Stimulated activated naive CD8-positive, alpha-beta T cell treated with anti-CD3 and anti-CD28 coated beads, Interleukin-15, amount 100 ng/mL, for 72 hours (primary cell): ENCODE measurements at places on chromosomes 5 and 9.

DNA sequence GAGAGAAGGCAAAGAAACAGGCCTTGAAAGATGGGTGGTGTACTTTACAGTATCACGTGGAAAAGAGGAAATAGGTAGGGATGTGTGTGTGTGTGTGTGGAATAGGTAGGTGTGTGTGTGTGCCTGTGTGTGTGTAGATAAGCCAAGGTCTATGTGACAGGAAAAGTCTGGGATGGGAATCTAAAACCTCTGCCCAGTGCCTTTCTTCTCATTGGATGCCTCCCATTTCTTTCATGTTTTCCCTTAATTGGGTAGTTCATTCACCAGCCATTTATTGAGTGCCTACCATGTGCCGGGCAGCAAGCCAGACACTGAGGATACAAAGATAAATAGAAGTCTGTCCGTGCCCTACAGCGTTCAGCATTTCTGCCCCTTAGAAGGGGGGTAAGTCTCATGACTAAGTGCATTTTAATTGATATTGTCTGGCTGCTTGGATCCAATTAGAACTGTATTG, 1.0 kb downstream of the URM1 start:
- no peak for DNase-seq

DNA sequence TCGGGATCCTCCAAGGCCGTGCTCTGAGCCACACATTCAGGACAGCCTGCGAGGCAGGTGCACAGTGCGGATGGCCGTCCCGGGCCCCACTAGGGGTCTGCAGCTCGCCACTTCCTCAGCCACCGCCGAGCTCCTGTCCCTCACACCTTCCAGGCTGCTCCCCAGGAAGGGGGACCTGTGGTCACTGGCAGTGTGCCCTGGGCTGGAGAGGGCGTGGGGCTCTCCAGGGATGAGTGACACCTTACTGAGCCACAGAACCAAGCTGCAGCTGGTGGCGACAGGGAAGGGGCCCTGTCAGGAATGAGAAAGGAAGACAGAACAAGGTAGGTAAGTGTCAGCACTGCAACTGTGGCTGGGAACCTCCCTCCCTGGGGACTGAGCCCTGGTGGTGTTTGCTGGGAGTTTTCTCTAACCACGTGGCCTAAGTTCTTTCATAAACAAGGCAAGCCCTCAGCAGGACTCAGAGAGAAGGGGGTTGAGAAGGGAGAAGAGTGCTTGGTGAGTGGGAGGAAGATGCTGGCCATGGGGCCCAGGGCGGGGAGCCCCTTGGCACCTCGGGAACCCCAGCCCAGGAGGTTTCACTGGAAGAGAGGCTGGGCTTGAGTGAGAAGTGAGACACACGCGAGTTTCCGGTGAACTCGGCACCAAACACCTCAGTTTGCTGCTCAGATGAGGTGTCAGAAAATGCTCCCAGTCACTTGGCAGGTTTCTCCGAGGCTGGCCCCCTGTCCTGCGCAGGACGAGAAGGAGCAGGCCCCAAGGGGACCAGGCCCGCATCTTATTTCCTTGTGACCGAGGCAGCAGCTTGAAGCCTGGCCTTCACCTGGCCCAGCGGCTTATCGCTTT, 5.2 kb downstream of the IL13 start:
- peak; percentile 39 for DNase-seq

- DNase-seq: peak; percentile 41
Observed at GRCh38 chr9:5582835-5583195, 46.1 kb upstream of the RIC1 start.

GRCh38 chr5:34584165-34584564, 72.0 kb upstream of the RAI14 start:
- no peak for DNase-seq

DNA sequence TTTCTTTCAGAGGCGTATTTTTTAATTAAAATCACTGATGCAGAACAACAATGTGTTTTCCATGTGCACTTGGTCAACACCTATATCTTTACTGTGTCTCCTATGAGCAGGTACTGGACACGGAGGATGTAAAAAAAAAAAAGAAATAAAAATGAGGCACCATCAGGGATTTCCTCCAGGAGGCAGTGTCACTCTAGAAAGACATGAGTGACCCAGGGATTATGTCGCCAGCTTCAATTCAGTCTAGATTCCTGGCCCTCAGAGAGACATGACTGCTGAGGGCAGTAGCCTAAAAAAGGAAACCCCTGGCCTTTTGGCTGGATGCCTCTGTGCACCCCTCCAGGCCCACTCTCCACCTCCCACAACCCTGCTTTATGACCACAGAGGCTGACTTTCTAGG, 18.3 kb upstream of the IL33 start:
- no peak for DNase-seq

GRCh38 chr9:112032743-112033142, 136.1 kb downstream of the UGCG start:
- no peak for DNase-seq

DNA sequence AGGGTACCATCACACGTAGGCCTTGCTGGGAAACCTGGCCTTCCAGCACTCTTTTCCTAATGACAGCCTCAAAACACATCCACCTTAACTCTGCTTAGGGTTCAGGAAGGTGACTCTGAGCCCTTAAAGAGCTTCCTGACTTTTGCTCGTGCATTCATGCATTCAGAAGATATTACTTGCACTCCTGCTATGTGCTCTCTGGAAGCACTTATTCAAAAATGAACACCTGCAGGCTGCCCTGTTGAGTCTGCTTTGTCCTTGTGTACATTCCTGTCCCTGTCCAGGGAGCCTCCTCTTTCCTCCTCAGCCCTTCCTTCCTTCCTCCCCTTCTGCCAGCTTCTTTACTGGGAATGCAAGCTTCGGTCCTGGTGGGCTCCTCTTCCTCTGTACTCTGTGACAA, 61.5 kb downstream of the SPRY4 start:
- no peak for DNase-seq

DNA sequence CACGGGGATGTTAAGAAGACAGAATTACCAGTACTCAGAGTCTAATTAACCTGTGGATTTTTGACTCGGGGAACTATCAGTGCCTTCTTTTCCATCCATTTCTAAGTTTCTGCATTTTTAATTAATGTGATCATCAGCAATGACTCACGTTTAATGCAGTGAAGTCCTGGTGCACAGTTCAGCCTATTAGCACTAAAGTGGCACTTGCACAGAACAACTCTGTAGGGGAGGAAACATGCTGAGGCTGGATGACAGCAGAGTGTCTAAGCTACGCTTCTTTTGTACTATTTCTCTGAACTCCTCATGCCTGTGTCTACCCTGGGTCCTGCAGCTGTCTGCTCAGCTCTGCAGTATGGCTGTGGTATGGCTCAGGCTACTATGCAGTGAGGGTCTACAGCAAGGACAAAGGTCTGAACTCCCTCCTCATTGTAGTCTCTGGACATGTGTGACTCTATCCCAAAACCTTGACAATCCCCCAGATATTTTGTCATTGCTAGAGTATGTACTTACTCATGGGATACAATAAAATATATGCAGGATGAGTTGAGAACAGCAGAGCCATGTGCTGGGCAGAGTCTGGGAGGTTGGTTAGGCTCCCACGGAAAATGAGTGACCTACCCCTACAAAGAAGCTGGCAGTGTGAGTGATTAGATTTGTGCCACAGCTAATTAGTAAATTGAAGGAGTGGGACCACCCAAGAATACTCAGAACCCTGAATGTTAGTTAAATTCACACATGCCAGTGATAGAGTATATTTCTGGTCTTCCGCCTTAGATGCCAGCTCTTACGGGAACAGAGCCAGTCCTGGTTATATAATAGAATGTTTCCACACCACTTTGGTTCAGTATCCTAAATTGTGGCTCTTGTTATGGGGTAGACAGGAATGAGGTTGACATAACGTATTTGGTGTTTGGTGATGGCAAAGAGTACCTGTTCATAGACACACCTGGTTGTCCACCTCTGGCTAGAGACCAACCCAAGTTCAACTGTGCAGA, 148.0 kb downstream of the GHR start:
- DNase-seq: no peak

DNA sequence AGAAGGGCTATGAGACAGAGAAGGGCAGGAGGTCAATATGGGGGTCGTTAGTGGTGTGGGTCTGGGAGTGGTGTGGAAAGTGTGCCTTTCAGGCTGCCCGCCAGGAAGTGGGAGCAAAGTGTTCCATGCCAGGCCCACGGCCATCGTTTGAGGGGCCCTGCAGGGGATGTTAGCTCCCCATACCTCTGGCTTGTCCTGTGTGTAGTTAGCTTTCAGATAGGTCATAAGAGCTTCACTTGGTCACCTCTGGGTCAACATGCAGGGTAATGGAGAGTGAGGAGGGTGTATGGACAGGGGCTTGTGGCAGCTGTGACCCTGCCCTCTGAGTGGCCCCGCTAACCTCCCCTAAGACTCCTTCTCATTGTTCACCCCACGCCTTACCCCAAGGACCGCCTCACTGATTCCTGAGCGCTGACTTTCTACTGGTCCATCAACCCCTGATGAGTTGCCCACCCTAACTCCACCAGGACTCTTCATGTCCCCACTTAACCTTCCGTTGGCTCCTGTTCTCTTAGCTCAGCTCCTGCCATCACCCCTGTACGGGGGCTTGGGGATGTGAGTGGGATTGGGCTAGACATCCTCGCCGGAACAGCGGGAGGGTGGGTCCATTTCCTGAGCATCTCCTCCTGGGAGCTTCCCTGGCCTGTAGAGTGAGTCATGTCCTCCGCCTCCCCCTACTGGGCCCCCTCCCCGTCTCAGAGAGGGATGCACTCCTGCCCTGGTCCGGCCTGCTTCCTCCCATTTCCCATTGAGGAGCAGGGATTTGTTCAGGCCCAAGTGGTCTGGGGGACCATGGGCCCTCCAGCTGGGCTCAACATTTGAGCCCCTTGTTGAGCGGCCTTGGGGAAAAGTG, 125.7 kb downstream of the FGF18 start:
- no peak for DNase-seq

DNA sequence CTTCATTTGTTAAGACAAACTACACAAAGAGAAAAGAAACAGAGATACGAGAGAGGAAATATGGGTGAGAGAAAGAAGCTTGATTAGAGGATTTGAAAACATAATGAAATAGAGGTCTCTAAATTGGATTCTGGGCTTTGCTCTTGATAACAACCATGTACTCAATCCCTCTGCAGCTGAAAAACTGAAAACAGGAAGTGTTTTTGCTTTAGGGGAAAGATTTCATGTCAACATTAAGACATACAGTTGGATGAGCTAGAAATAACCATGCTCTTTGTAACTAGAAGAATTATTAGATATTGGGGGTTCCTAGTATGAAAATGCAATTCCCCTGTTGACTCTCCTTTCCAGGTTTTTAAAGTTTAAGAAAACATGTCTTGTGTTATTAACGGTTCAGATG, 21.9 kb downstream of the CRHBP start:
- DNase-seq: no peak
